ENCODE measurements at places on chromosomes 7 and 10. TPM values are rescaled to one million over a fixed set of nuclear protein-coding genes. Genes with fewer than 3 reads are reported as not detected.

CALHM1 gene
- not detected for polyA plus RNA-seq

WDFY4 gene
- polyA plus RNA-seq = 0.83 TPM

PLEKHS1 gene
- not detected for polyA plus RNA-seq

CDK14 gene
- 3.9 TPM for polyA plus RNA-seq

DNA sequence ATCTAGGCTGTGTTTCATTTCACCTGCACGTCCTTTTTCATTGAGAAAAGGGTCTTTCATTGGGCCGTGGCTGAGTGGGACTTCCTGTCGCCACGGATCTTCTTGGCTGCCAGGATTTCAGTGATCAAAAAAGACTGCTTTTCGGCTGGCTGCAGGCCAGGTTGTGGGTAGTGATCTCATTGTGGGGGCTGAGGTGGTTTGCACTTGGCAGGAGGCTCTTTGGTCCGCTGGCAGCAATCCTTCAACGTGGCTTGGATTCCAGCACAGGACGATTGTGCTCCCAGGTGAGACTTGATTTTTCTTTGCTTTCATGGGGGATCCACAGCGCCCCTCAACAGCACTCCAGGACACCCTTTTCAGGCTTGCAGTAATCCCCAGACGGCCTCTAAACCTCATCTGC lies 29.0 kb upstream of the ZNF273 start:
- DNase-seq = no peak

GRCh38 chr10:75954486-75954885 lies 523.1 kb downstream of the LRMDA start:
- no peak for DNase-seq

PYROXD2 gene
- 31.2 TPM for polyA plus RNA-seq

DNA sequence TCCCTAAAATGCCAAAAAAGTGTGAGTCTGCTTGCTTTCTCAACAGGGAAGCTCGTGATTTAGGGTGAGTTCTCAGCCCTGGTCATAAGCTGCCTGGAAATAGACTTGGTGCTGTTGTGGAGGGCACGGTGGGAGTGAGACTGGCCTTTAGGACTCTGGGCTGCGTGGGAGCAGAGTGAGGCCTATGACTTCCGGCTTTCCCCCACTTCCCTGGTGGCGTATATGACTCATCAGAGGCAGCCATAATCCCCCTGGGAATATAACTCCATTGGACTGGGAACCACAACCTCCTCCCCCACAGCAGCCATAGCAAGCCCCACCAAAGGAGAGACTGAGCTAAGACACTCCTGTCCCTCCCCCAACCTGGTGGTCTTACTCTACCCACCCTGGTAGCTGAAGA lies 95.0 kb downstream of the PON1 start:
- no peak for DNase-seq

- no peak for DNase-seq
Observed at GRCh38 chr10:44173608-44173894, 211.3 kb downstream of the CXCL12 start.

GRCh38 chr7:12578930-12579640 lies 8.6 kb downstream of the SCIN start:
- no peak for DNase-seq

- no peak for DNase-seq
Observed at GRCh38 chr7:43942997-43943396, 16.8 kb downstream of the UBE2D4 start.

GRCh38 chr10:95278061-95278988 lies 12.5 kb downstream of the PDLIM1 start:
- DNase-seq = no peak

DNA sequence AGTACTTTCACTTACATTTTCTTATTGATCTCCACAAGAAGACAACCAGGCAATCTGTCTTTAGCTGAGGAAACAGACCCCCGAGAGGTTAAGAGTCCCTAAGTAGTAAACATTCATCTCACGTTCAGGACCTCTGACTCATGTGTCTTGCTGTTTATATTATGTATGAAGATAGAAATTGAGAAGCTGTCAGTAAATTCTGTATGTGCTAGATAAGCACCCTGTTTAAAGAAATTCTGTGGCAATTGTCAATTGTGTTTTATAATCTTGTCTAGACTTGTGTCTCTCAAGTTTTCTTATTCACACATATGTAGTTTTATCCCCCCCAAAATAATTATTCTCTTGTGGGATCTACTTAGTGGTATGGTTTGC lies 14.5 kb downstream of the ADK start:
- no peak for DNase-seq

GRCh38 chr7:77459311-77459726 lies 43.2 kb upstream of the GSAP start:
- DNase-seq = no peak

CUBN gene
- polyA plus RNA-seq = 0.37 TPM

DNA sequence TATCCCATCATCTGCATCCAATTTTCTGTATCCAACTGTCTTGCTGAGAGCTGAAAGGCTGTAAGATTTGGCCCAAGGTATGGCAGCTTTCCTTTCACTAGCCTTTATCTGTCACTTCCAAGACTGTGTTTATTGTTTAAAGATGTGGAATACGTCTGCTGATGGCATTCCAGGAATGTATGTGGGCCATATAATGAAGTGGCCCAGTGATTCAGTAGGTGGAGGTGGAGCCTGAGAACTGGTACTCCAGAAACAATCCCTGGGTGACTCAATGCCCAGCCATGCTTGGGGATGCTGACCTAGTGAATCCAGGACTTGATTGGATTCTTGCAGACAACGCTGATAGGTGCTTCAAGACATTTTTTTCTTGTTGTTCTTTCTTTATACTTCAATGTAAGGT lies 13.5 kb downstream of the NEUROD6 start:
- DNase-seq = no peak

SSC4D gene
- polyA plus RNA-seq = 1.9 TPM

- no peak for DNase-seq
Observed at GRCh38 chr10:130935897-130936550, 375.5 kb downstream of the TCERG1L start.

TDRD1 gene
- 0.03 TPM for polyA plus RNA-seq

FAM221A gene
- polyA plus RNA-seq = 4.1 TPM

DNA sequence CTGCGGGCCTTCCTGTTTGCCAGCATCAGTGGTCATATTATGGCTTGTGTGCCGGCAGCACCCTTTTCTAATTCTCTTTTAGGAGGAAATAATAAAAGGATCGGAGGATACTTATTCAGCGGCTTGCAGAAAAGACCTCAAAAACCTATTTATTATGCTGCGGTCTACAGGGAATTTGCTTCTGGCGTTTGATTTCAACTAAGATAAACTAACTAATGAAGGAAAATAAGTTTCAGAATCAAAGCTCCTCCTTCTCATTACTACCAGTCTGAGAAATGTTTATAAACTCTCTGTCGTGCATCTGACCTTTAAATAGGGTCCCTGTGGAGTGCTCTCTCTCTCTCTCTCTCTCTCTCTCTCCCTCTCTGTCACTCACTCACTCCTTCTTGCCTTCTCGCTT lies 335.0 kb upstream of the GLI3 start:
- no peak for DNase-seq

DLX6 gene
- polyA plus RNA-seq = not detected

GBX1 gene
- 1.0 TPM for polyA plus RNA-seq

Measured in heart right ventricle (tissue), 16 donors.